Body of pancreas (tissue), 4 donors: ENCODE measurements at places on chromosomes 2 and 18.

DNA sequence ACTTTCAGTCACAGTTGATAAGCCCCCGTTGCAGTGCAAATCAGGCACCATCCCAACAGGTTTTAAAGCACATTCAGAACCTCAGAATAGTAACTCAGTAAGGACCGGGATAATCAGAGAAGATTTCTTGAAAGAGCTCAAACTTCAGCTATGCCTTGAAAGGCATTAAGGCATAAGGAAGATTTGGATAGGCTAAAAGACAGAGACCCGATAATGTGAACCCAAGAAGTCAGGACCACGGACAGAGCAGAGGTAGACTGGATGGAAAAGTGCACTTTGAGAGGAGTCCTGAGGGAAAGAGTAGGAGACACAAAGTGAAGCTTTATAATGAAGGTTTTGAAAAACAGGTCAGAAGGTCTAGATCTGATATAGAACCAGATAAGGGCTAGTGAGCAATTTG is 36.9 kb upstream of the KLF7 start:
- no peak for DNase-seq

DNA sequence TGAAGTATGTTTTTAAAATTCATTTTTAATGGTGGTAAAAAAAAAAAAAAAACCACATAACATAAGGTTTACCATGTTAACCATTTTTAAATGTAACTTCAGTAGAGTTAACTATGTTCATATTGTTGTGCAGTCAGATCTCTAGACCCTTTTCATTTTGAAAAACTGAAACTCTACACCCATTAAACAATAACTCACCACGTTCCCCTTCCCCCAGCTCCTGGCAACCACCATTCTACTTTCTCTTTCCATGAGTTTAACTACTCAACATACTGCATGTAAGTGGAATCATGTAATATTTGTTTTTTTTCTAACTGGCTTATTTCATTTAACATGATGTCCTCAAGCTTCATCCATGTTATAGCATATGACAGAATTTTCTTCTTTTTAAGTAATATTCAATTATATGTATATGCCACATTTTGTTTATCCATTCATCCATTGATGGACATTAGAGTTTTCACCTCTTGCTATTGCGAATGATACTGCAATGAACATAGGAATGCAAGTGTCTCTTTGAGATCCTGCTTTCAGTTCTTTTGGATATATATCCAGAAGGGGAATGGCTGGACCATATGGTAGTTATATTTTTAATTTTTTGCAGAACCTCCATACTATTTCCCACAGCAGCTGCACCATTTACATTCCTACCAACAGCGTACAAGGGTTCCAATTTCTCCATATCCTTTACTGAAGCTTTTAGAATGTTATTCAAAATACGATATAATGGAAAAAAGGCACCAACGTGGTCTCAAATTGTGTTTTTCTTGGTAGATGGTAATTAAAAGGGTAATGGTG is 91.0 kb downstream of the SPTBN1 start:
- DNase-seq: no peak

GRCh38 chr18:33116376-33116775 is 324.1 kb downstream of the CCDC178 start:
- peak; percentile 70 for DNase-seq

DNA sequence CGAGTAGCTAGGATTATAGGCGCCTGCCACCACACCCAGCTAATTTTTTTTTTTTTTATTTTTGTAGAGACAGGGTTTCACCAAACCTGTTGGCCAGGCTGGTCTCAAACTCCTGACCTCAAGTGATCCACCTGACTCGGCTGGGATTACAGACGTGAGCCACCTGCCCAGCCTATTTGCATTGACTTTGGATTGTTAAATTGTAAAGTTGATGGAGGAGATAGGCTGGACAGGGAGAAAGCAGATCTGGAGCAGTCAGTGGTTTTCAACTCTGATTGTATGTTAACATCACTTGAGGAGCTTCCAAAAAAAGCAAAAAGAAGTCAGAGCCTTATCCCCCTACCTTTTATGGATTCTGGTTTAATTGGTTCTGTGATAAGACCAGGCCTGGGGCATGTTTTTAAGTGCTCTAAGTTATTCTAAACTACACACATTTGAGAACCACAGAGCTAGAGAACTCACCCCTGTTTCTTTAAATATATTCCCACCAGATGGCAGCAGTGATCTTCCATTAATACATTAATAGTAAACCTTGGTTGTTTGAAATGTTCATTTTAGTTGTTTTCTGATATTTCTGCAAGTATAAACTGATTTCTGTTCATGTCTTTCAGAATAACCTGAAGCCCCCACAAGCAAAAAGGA is 7.5 kb downstream of the C2orf49 start:
- no peak for DNase-seq

- no peak for DNase-seq
Measured at GRCh38 chr2:69950241-69950640, 11.2 kb downstream of the ASPRV1 start.

- no peak for DNase-seq
Measured at GRCh38 chr2:11187083-11187619, 31.9 kb downstream of the SLC66A3 start.

DNA sequence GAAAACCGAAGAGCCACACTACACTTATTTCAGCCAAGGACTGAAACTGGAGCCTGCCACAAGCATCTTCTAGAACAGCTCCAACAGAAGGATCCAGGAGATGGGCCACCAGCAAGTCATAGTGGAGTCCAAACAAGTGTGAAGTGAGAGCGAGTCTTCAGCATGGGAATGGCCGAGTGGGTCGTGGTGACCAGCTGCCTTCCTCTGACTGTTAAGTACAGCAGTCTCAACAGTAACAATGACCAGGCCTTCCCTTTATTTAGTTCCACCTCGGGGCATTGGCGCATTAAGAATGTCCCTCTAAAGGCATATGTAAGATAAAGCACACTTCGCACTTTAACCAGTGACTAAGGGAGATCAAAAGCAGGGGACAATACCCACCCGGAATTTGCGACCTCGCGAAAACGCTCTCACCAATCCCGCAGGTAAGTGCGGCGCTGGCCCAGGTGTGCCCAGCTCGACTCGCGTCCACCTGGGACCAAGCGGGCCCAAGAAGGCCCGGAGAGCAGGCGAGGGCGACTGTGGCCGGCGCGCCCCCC is 1.1 kb downstream of the L3MBTL4 start:
- DNase-seq: peak; percentile 31

GRCh38 chr18:31791817-31792579 is 31.3 kb upstream of the SLC25A52 start:
- no peak for DNase-seq

- DNase-seq: no peak
Measured at GRCh38 chr2:174120346-174120745, 128.0 kb downstream of the OLA1 start.

DNA sequence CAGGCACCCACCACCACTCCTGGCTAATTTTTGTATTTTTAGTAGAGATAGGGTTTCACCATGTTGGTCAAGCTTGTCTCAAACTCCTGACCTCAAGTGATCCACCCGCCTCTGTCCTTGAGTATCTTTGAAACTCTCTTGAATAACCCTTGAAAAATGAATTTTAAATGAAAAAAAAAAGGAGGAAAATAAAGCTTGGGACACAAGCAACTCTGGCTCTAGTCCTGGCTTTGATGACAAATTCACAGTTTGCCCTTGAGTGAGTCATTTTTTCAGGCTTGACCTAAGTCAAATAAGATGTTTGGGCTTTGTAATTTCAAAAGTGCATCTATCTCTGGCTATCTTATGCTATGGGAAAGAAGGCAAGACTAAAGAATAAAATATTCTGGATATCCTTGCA is 79.0 kb upstream of the TRIB2 start:
- DNase-seq: no peak

DNA sequence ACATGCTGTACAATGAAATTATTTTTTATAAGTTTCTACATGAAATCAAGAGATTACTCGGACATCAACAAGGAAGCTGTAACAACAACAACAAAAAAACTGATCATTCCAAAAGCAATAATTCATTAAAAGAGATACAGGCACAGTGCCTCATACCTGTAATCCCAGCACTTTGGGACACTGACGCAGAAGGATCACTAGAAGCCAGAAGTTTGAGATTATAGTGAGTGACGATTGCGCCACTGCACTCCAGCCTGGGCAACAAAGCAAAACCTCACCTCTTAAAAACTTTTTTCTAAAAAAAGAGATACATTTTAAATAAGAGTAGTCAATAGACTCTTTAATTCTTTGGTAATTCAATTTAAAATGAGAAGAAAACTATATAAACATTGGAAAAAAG is 364.3 kb downstream of the TNS1 start:
- DNase-seq: no peak

DNA sequence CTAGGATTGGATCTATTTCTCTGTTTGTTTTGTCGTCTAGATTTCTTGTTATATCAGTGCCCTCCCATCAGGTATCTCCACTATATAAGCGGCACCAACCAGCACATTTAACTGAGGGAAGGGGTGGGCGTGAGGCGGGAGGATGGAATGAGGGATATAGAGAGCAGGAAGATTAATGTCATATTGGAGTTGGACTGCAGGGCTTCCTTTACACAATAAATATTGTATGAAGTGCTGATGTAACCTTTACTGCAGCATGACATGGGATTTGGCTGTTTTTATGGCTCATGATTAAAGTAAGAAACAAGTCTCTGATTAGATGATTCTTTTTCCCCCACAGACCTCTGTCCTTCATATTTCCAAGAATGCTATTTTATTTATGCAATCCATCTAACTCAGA is 54.8 kb downstream of the TMEM200C start:
- no peak for DNase-seq

GRCh38 chr2:86783615-86784339 is 6.9 kb downstream of the CD8A start:
- DNase-seq: no peak

DNA sequence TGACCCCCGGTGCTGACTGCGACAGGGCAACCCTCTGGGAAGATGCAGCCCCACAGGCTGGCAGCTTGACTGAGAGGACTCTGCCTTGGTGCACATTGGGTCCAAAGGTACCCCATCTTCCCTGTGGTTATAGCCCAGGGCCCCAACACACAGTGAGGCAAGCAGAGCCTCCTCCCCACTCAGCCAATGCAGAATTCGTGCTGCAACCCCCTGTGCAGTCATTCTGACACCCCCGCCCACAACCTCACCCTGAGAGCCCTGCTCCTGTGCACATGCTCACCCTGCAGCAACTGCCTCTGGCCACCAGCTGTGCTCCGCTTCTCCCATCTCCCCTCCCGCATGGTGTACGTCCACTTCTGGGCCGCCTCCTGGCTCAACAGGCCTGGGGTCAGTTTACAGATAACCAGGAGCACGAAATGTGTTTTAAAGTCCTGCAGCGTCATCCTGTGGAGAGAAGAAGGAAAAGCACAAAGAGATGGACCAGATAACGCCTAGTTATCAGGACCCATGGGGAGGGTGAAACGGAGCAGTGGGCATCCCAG is 24.4 kb downstream of the CAPN14 start:
- no peak for DNase-seq

DNA sequence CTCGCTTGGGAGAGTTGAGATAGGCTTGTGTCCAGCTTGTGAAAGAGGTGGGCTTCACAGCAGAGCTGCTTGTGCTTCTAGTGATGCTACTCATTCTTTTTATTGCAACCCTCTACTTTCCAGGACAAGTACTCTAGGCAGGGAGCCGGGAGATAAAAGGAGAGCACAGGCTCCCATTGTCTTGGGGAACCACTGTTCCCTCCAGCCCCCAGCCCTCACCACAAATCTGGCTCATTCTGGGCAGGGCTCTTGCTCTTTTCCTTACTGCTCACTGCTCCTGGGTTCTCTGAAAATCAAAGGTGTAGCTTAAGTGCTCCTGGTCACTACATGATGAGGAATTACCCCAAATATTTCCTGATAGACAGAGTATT is 81.4 kb downstream of the CABYR start:
- DNase-seq: no peak

- no peak for DNase-seq
Measured at GRCh38 chr2:236733156-236733555, 163.5 kb downstream of the ACKR3 start.

DNA sequence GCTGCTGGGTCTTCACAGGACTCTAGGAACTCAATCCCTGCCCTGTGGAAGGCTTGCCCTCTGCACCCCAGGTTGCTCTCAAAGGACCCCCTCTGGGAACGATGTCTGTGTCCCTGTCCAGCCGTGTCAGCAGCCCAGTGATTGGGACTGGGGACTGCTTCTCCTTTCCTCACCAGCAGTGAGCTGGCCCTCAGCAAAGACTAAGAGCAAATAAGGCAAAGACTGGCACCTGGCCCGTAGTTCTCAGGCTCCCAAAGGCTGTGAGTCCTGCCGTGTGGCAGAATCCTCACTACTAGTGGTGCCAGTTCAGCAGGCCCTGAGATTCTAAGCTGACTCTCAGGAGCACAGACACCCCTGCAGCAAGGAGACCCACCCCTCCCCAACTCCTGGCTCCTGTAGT is 47.8 kb downstream of the TMEM163 start:
- DNase-seq: peak; percentile 95

- DNase-seq: no peak
Measured at GRCh38 chr2:239583879-239584859, 183.3 kb upstream of the HDAC4 start.

DNA sequence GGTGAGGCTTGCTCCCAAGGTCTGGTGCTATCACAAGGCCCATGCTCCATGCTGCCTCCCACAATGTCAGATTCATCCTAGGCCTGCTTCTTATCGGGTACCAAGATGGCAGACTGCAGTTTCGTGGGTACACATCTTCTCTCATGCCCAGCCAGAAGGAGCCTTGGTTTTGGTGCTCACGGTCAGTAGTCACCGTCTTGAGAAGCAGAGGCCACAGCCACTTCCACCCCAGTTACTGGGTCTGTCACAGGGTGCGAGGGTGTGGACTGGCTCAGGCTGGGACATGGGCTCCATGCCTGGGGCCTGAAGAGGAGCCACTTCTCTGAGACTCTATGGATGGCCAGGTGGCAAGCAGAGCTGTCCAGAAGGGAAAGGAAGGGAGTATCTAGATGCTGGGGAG is 178.8 kb upstream of the HS6ST1 start:
- DNase-seq: no peak

DNA sequence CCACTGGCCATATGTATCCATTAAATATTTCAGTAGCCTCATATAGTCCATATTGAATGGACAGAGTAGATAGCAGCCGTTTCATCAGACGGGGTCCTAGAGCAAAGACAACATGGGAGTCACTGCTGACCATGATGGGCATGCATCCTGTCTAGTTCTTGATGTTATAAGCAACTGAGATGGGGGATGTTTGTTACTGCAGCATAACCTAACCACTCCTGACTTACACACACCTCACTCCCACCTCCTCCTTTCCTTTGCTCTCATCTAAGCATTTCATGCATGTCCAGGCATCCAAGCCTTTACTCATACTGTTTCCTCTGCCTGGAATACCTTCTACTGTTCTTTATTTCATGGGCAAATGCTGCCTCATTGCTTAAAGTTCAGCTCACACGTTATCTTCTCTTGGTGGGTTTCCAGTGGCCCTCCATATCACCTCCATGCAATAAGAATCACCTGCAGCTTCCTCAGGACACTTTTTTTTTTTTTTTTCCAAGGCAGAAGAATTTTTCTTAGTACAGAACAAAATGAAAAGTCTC is 87.8 kb downstream of the DDX1 start:
- DNase-seq: no peak

DNA sequence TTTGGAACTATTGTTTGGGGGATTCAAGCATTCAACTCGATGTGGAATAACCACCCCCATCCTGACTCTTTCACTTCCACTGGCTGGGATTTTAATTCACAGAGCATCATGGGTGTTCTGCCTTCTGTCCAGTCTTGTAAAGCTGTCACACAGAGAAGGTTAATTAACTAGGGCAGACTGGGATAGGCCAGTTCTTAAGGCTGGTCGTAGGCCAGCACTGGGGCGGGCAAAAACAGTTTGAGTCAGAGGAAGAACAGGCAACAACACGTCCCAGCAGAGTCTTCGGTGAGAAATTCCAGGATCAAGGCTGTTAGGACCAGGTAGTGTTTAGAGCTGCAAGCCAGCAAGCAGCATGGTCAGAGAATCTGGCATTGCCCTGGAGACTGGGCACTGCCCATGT is 4.0 kb upstream of the RNF152 start:
- DNase-seq: peak; percentile 30

GRCh38 chr2:18551169-18551568 is 9.3 kb downstream of the RDH14 start:
- no peak for DNase-seq
